Substantia nigra (tissue), 51 donors: ENCODE measurements at places on chromosomes 2 and 18.

- DNase-seq = no peak
Measured at GRCh38 chr2:59690849-59691248, 862.6 kb downstream of the BCL11A start.

- no peak for DNase-seq
Measured at GRCh38 chr18:27030421-27030820, 154.7 kb downstream of the CHST9 start.

GRCh38 chr18:6281874-6282273 lies 132.8 kb downstream of the L3MBTL4 start:
- DNase-seq = no peak

GRCh38 chr2:108594982-108595464 lies 60.8 kb downstream of the LIMS1 start:
- no peak for DNase-seq

- DNase-seq = no peak
Measured at GRCh38 chr2:152657043-152657442, 60.2 kb downstream of the PRPF40A start.
